ENCODE measurements at places on chromosomes 7 and 10.

DNA sequence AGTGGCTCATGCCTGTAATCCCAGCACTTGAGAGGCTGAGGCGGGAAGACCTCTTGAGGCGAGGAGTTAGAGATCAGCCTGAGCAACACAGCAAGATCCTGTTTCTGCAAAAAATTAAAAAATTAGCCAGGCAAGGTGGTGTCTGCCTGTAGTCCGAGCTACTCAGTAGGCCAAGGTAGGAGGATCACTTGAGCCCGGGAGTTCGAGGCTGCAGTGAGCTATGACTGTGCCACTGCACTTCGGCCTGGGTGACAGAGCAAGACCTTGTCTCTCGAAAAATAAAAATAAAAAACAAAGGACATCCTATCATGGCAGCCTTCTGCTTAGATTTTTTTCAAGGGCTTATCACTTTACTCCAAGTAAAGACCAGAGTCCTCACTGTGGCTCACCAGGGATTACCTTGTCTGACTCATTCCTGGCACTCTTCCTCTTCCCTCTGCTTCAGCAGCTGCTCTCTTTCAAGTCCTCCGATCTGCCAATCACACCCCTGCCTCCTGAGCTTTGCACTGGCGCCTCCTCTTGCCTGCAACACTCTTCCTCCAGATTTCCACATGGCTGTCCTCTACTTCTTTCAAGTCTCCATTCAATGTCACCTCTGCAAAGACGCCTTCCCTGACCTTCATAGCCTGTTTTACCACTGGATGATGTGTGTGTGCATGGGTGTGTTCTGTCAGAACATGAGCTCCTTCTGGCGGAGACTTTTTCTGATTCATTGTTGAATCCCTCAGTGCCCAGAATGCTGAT, 7.7 kb downstream of the PRTFDC1 start:
- DNase-seq, result no peak

- DNase-seq, result no peak
Measured at GRCh38 chr7:17940951-17941431, 697 bp upstream of the SNX13 start.

- DNase-seq, result no peak
Measured at GRCh38 chr10:33236916-33237315, 97.6 kb downstream of the NRP1 start.

DNA sequence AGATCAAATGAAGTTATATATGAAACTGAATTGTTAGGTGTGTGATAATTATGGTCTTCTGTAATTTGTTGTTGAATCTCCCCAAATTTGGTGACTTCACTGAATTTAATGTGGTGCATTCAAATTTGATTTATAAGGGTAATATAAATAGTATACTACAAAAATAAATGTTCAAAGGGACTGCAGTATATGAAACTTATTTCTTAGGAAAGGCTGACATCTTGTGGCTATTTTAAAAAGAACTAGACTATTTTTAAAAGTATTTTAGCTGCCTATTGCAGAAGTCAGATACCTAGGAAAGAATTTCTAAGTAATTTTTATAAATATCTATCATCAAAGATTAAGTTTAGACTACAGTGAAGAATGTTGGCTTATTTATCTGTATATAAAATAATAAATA, 36.6 kb downstream of the ATRNL1 start:
- no peak for DNase-seq

GRCh38 chr7:117659531-117660011, 179.7 kb downstream of the CFTR start:
- DNase-seq, result no peak

GRCh38 chr10:127453706-127454105, 95.4 kb upstream of the NPS start:
- DNase-seq, result no peak

GRCh38 chr7:47225387-47226131, 356.4 kb downstream of the TNS3 start:
- DNase-seq, result no peak

DNA sequence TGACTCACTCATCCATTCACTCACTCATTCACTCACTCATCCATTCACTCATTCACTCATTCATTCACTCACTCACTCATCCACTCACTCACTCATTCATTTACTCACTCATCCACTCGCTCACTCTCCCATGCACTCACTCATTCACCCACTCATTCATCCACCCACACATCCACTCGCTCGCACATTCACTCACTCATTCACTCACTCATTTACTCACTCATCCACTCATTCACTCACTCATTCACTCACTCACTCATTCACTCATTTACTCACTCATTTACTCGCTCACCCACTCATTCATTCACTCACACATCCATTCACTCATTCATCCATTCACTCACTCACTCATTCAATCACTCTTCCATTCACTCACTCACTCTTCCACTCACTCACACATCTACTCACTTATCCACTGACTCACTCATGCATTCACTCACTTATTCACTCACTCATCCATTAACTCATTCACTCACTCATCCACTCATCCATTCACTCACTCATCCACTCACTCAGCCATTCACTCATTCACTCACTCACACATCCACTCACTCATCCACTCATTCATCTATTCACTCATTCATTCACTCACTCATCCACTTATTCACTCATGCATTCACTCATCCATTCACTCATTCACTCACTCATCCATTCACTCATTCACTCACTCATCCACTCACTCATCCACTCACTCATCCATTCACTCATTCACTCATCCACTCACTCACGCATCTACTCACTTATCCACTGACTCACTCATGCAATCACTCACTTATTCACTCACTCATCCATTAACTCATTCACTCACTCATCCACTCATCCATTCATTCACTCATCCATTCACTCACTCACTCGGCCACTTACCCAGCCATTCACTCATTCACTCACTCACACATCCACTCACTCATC, 74.0 kb downstream of the CARD11 start:
- DNase-seq, result no peak

DNA sequence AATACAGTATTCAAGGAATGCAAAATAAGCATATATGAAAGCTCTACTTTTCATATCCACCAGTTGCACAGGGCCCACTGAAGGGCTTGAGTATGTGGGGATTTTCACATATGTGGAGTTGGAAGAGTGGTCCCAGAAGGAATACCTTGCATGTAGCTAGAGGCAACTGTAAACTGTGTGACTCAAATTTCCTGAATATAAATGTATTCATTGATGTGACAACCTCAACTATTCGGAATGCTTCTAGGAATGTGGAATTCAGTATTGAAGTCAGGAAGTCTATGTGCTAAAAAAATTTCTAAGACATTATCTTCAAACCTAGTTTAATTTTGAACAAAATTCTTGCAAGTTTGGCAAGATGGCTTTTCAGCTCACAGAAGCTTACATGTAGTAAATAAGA, 695.5 kb upstream of the SEMA3D start:
- no peak for DNase-seq

DNA sequence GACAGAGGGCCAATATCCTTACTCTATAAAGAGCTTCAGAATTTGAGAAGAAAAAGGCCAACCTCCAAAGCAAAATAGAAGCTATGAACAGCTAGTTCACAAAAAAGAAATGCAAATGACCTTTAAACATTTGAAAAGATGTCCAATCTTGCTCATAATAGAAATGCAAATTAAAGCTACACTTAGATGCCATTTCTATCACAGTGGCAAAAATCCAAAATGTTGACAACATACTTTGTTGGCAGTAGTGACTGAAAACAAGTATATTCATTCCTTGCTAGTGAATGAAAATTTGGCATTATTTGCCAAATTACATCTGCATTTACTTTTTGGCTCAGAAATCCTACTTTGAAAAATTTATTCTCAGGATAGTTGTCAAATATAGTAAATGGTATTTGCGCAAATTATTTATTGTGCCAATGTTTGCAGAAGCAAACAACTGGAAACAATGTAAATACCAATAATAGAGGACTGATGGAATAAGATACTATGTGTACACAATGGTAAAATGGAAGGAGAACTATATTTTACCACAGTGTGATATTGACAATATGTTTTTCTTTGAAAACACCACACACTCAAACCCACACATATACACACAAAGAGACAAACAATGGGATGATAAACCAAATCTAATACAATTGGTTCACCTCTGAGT, 9.4 kb downstream of the TMEM106B start:
- DNase-seq, result no peak
